Osteoblast (primary cell): ENCODE measurements at places on chromosomes 1 and 21.
A peak's percentile ranks its signal among the peaks of the same experiment; 100 is the strongest.

DNA sequence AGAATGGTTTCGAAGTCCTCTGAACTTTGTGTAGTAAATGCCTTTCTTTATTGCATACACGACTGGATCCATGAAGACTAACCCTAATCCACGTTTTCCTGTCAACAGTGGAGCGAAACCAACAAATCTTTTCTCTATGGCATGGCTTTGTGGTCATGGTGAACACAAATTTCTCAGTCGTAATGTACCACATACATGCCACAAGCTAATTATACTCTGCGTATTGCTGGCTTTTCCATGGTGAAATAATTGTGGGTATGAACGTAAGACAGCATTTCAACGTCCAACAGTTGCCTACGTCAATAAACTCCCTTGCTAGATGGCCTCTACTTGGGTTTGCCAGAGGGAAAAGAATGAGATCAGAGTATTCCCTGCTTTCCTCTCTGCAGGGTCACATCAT lies 27.5 kb downstream of the INTS7 start:
- peaks cover 17% of the 10 kb centered on the region for H3K36me3 ChIP-seq
- H3K27me3 ChIP-seq, result no peaks in the 10 kb centered on the region
- no peak for DNase-seq
- no peaks in the 10 kb centered on the region for H3K4me1 ChIP-seq
- no peak overlapping the region for H3K4me3 ChIP-seq

DNA sequence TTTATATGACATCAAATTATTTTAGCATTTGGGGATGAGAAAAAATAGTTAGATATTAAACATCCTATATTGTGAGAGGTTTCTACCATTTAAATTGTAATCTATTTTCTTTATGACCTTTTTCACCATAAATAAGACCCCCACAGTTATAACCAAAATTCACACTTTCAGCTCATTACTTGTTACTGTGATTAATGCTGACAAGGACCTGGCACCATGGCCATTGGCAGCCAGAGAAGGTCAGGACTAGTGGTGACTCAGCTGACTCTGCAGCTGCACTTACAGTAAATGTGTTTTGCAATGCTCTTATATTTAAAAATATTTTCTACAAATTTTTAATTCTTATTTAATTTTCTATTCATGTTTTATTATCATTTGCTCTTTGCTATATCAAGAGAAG lies 133.3 kb upstream of the C1orf105 start:
- peaks cover 15% of the 10 kb centered on the region for H3K4me1 ChIP-seq
- no peaks in the 10 kb centered on the region for H3K36me3 ChIP-seq
- no peaks in the 10 kb centered on the region for H3K27me3 ChIP-seq
- no peak overlapping the region for H3K4me3 ChIP-seq
- H3K27ac ChIP-seq, result peak overlapping the region; percentile 70
- DNase-seq, result peak; percentile 77

DNA sequence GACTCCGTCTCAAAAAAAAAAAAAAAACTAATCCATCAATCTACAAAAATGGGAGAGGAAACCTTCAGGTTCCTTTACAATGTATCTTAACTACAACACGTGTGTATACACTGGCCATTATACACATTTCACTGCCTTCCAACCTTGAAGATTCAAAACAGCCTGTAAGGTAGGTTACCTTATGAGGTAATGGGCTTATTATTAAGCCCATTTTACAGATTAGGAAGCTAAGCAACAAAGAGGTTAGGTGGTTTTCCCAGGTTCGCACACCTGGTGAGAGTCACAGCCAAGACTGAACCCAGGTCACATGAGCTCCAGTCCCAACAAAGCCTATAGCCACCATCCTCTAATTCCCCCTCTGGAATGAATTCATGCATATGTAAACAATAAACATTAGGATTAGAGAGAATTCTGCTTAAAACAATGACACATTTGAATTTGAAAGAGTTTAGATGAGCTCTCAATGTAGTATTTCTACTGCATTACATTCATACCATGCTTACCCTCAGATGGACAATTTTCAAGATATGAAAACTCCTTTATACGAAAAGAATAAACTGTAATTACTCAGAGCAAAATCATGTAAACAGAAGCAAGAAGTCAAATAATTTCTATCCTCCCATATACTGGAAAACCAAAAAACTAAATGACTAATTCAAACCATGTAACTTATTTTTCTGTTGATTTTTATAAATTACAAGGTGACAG lies 54.8 kb downstream of the EIF4G3 start:
- H3K27ac ChIP-seq, result no peak overlapping the region
- DNase-seq, result no peak
- H3K27me3 ChIP-seq, result no peaks in the 10 kb centered on the region
- no peaks in the 10 kb centered on the region for H3K4me1 ChIP-seq
- H3K36me3 ChIP-seq, result peaks cover 15% of the 10 kb centered on the region

DNA sequence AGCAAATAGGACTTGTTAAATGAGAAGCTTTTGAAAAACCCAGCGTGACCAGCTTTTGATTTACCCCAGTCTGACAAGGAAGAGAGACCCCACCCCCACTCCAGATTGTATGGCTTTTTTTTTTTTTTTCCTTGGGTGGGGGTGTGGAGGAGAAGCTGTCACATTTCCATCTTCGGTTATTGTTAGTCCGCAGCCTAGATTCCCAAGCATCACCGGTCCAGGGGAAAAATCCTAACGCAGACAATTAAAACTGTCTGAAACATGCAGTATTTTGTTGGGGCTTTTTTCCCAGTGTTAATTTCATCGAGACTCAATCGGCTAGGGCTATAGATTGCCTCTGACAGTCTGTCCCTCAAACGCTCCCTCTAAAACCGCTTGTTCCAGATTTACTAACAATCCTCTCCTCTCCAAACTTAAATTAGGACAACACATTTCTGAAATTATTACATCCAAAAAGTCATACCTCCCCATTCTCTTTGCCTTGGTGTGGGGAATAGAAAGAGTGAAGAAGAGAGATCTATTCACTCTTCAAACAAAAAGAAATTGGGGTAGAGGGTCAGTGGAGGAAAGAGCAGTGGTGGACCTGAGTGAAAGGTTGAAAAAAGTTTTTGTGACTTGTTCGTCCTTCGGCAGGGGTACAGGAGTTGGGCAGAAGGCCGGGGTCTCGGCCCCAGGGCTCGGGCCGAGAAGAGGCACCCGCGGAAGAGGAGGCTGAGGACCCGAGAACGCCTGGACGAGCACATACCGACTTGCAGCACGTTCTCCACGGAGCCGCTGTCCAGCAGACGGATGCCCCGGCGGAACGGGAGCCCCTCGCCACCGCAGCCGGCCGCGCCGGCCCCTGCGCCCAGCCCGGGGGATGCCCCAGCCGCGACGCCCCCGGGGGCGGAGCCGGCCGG lies 1.1 kb downstream of the ZSWIM5 start:
- H3K27ac ChIP-seq, result no peak overlapping the region
- H3K4me1 ChIP-seq, result peaks cover 4% of the 10 kb centered on the region
- H3K4me3 ChIP-seq, result peak overlapping the region; percentile 42
- H3K27me3 ChIP-seq, result peaks cover 67% of the 10 kb centered on the region

- peak; percentile 52 for DNase-seq
- H3K4me3 ChIP-seq, result no peak overlapping the region
- no peak overlapping the region for H3K27ac ChIP-seq
- peaks cover 31% of the 10 kb centered on the region for H3K27me3 ChIP-seq
Measured at GRCh38 chr1:11855430-11855829, 3.3 kb downstream of the NPPB start.

DNA sequence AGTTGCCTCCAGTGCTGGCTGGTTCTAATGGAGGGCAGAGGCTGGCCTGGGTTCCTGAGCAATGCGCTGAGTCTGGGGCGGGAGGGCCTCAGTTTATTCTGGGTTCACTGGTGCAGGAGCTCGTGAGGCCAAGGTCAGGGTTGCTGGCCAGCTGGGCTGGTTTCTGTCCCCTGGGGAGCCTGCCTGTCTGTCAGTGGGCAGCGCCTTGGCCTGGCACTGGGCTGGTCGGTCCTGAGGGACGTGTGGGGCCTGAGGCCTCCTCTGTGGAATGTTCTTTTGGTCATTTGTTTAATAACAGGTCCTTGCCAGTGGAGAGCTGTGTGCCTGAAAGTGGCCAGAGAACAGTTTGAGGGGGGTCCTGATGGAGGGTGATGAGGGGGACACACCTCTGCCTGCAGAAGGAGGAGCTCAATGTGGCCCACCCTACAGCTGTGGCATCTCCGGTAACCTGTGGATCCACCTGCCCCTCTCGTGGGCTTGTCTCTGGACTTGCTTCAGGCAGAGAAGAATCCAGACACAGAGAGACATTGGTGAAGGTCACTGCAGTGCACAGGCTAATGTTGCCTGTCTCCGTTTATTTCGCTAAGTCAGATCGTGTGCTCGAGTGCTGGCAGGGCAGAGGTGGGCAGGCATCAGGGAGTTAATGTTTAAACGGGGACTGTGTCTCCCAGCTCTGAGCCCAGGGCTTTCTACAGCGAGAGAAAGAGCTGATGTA lies 34.6 kb downstream of the COQ8A start:
- H3K27ac ChIP-seq, result peak overlapping the region; percentile 48
- H3K4me1 ChIP-seq, result peaks cover 11% of the 10 kb centered on the region
- DNase-seq, result peak; percentile 81
- H3K4me3 ChIP-seq, result no peak overlapping the region

- DNase-seq, result no peak
- H3K4me1 ChIP-seq, result no peaks in the 10 kb centered on the region
- no peak overlapping the region for H3K4me3 ChIP-seq
Measured at GRCh38 chr1:173758110-173758509, 43.3 kb downstream of the KLHL20 start.

- H3K27me3 ChIP-seq, result no peaks in the 10 kb centered on the region
- DNase-seq, result peak; percentile 89
- H3K4me1 ChIP-seq, result peaks cover 72% of the 10 kb centered on the region
- H3K27ac ChIP-seq, result peak overlapping the region; percentile 85
Measured at GRCh38 chr1:31705080-31705866, 1.5 kb upstream of the COL16A1 start.

DNA sequence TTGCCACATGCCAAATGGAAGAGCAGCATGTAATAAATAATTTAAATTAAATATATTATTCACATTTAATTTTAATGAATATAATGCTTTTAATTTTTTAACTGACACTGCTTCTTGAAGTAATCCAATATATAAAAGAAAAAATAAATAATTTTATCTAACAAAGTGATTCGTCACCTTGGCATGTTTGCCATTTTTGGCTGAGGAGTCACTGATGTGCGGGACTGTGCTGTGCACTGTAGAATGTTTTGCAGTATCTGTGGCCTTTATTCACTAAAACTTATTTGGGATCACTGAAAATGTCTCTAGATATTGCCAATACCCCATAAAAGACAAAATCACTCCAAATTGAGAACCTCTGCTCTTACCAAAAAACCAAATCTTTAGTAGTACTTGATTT lies 807.8 kb downstream of the BRINP3 start:
- H3K27me3 ChIP-seq, result no peaks in the 10 kb centered on the region
- no peak overlapping the region for H3K4me3 ChIP-seq
- DNase-seq, result no peak
- H3K4me1 ChIP-seq, result no peaks in the 10 kb centered on the region
- H3K36me3 ChIP-seq, result no peaks in the 10 kb centered on the region

DNA sequence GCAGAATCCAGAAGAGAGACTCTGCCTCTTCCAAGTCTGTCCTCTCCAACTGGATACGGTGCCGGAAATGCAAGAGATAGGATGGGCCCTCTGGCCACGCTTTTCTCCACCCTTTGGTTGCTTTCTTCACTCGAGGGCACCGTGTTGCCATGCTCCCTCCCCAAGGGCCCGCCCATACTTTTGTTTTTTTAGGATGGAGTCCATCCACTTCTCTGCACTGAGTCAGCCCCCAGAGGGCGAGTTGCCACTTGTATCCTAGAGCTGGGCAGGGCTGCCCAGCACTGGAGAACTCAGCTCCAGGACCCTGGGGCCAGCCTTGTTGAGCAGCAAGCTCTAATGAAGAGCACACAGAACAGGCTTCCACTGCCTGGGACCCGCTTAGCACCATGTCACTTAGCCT lies 25.5 kb downstream of the IFNGR2 start:
- no peak for DNase-seq
- H3K4me1 ChIP-seq, result no peaks in the 10 kb centered on the region
- H3K27ac ChIP-seq, result no peak overlapping the region
- H3K36me3 ChIP-seq, result peaks cover 86% of the 10 kb centered on the region
- H3K27me3 ChIP-seq, result no peaks in the 10 kb centered on the region

- no peak overlapping the region for H3K4me3 ChIP-seq
- H3K27ac ChIP-seq, result no peak overlapping the region
- DNase-seq, result no peak
- no peaks in the 10 kb centered on the region for H3K27me3 ChIP-seq
- no peaks in the 10 kb centered on the region for H3K4me1 ChIP-seq
Measured at GRCh38 chr1:163706915-163707314, 385.2 kb downstream of the NUF2 start.

GRCh38 chr1:53246261-53247134 lies 8.2 kb upstream of the MAGOH start:
- H3K27me3 ChIP-seq, result no peaks in the 10 kb centered on the region
- no peak overlapping the region for H3K4me3 ChIP-seq
- peaks cover 12% of the 10 kb centered on the region for H3K4me1 ChIP-seq
- DNase-seq, result peak; percentile 66

DNA sequence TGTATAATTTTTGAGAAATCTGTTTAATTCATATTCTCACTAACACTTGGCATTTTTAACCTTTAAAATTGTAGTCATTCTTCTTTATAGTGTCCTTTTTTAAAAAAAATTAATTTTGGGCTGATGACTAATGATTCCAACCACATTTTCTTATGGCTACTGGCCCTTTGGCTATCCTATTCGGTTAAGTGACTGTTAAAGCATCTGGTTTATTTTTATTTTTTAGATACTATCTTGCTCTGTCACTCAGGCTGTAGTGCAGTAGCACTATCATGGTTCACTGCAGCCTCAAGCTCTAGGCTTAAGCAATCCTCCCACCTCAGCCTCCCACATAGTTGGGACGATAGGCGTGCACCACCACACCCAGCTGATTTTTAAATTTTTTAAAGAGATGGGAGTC lies 723.2 kb upstream of the CXADR start:
- no peak for DNase-seq
- no peak overlapping the region for H3K27ac ChIP-seq
- peaks cover 3% of the 10 kb centered on the region for H3K4me1 ChIP-seq
- H3K36me3 ChIP-seq, result no peaks in the 10 kb centered on the region
- H3K4me3 ChIP-seq, result no peak overlapping the region

DNA sequence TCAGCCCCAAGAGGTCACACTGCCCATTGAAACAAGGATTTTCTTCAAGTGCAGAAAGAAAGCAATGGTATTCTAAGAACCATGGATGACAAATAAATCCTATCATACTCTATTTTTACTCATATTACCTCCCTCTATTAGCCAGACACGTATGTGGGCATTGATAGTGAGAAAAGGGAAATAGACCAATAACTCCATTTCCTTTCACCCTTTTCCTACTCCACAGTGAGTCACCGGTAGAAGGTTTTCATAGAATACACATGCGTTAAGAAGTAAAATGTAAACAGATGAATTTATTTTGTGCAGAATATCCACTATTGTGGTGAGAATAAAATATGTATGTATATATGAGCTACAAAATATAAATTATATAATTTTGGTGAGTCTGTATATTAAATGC lies 568.9 kb upstream of the ADGRL4 start:
- DNase-seq, result no peak
- H3K36me3 ChIP-seq, result no peaks in the 10 kb centered on the region
- no peaks in the 10 kb centered on the region for H3K4me1 ChIP-seq
- no peaks in the 10 kb centered on the region for H3K27me3 ChIP-seq

- H3K27me3 ChIP-seq, result peaks cover 27% of the 10 kb centered on the region
- no peaks in the 10 kb centered on the region for H3K36me3 ChIP-seq
- no peaks in the 10 kb centered on the region for H3K4me1 ChIP-seq
- H3K4me3 ChIP-seq, result no peak overlapping the region
- H3K27ac ChIP-seq, result no peak overlapping the region
Measured at GRCh38 chr1:166980383-166980782, 5.0 kb upstream of the ILDR2 start.

- H3K4me1 ChIP-seq, result peaks cover 7% of the 10 kb centered on the region
- peak overlapping the region; percentile 40 for H3K27ac ChIP-seq
- no peaks in the 10 kb centered on the region for H3K27me3 ChIP-seq
- no peak for DNase-seq
- H3K4me3 ChIP-seq, result no peak overlapping the region
Measured at GRCh38 chr1:234942012-234942332, 186.7 kb downstream of the TOMM20 start.
